Omental fat pad (tissue), 4 donors: ENCODE measurements at places on chromosomes 16 and 17.

DNA sequence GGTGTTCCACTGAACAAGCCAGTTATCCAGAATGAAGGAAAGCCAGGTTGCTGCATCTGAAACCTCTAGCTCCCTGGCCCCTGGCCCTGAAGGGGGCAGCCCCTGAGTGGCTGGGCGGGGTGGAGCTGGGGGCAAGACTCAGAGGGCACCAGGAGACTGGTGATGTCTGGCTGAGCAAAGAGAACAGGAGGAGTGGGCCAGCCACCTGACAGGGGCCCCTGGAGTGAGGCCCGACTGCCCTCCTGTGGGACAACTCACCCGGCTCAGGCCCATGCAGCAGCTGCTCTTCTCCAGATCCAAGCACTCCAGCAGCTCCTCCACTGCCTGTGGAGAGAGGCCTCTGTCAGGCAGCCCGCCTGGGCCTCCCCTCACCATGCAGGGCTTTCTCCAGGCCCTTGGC lies 60.4 kb downstream of the PIPOX start:
- no peak for DNase-seq

GRCh38 chr16:23955088-23955487 lies 119.3 kb downstream of the PRKCB start:
- DNase-seq = no peak

GRCh38 chr16:68470461-68471150 lies 22.3 kb upstream of the SMPD3 start:
- no peak for DNase-seq

DNA sequence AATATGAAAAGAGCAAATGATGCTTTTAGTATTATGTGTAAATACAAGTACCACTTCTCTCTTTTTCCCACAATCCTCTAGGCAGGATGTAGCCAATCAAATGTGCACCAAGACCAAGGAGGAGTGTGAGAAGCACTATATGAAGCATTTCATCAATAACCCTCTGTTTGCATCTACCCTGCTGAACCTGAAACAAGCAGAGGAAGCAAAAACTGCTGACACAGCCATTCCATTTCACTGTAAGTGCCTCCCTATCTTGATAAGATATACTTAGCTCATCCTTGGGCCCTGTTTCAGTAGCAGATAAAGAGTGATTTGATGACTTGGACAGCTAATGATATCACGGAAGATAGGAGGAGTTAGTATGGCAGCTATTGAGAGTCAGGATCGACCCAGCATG lies 33.7 kb downstream of the TADA2A start:
- DNase-seq = no peak

DNA sequence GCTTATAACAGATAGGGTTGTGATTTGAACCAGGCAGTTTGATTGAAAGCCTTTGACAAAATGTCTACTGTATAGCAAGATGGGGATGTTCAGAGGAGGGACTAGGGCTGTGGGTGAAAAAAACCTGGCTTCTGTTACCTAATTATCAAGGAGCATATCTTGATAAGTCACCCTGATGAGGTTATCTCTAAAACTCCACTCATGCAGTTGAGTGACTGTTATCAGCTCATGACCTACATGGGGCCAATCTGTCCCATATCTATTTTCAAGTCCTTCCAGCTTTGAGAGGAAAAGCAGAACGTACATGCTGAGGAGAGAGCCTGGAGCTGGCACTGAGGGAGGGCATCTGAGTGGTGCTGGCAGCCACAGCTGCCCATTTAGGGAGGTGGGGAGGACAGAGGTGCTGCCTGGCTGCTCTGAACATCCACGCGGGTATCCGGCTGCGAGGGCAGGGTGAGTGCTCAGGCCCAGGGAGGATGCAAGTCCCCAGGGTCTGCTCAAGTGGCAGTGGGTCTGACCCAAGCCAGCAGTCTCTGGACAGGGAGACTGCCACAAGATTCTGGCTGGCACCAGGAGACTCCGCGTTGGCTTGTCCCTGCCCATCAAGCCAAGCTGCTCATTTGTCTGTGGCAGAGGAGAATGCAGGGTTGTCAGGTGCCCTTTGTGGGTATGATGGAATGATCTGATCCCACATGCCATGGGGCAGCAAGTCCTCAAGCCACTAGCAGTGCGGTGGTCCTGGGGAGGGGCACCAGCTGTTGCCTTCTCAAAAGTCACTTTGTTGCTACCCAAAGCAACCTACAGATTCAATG lies 29.2 kb downstream of the ATPAF2 start:
- DNase-seq = no peak
